Cerebellar cortex (tissue), 1 donor: ENCODE measurements at places on chromosomes 4 and X.

DNA sequence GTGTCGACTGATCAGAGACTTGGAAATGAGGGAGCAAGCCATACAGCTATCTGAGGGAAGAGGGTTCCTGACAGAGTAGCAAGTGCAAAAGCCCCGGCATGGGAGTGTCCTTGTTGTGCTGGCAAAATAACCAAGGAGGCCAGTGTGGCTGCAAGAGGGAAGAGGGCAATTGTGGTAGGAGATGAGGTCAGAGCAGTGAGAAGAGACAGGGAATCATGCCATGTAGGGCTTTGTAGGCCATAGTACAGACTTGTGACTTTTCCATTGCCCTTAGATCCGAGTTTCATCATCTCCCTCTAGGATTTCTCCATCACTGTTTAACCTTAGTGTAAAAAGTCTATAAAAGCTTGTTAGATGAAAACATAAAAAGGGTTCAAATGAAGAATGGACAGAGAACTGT, 76.2 kb downstream of the DOCK11 start:
- no peak for DNase-seq

- DNase-seq = no peak
Observed at GRCh38 chrX:54049801-54050200, 5.5 kb upstream of the PHF8 start.

GRCh38 chr4:56082829-56083228, 134.1 kb downstream of the CEP135 start:
- DNase-seq = no peak

GRCh38 chr4:124060261-124060918, 652.1 kb downstream of the ANKRD50 start:
- no peak for DNase-seq

- DNase-seq = no peak
Observed at GRCh38 chrX:154058214-154058997, 38.7 kb upstream of the IRAK1 start.

- no peak for DNase-seq
Observed at GRCh38 chrX:154300816-154301215, 5.2 kb downstream of the TKTL1 start.
